ENCODE measurements at places on chromosomes 3 and 15.

DNA sequence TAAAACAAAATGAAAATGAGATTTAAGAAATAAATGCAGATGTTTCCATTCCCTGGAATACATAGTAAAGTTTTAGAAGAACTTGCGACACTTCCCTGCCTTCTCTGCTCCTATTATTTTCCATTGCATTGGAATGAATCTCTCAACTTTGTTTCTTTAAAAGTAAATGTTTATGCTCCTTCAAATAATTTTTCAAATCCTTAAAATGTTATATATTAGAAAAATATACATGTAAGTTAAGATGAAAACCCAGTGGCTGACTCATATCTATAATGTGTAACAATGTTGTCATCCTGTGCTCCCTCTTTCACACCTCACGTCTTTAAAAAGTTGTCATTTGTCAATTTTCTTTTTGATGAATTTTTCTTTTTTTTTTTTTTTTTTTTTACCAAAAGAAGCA is 3.6 kb downstream of the RBMS3 start:
- DNase-seq = no peak

DNA sequence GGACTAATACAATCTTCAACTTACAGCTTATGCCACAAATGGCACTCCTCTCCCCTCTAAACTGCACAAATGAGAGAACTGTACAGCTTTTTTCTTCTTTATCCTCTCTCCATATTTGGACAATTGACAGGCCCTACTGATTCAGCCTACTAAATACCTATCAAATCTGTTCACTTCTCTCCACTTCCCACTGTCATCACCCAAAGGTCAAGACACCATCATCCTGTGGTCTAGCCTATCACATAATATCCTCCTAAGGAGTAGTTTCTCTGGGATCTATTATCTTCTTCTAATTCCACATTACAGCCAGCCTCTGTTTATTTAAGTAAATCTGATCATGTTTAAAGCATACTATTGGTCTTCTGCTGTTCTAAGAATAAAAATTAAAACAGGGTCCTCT is 33.0 kb upstream of the SLC12A8 start:
- DNase-seq = no peak

DNA sequence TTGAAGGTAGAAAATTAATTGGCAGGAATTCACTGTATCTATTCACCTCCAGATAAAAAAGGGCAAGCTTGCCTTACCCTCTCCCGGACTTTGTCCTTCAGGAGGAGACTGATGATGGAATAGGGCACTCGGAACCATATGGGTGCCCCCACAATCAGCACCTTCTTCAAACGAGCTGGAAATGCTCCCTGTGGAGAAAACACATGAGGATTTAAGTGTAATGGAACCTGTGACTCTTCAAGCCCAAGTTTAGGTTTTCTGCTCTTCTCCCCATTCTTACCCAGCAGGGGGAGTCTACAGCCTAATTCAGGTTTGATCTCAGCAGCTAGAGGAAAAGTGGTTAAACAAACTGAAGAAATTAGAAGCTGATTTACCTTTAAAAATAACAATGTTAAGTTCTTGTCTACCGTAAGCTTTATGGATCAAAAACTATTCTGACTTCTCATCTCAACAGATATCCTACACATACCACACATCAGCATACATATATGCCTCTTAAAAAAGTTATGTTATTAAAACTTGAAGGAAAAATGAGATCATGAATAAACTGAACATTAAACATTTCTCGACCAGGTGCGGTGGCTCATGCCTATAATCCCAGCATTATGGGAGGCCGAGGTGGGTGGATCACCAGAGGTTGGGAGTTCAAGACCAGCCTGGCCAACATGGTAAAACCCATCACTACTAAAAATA is 57.5 kb upstream of the SIN3A start:
- no peak for DNase-seq

- no peak for DNase-seq
Observed at GRCh38 chr15:41688671-41689070, 28.5 kb downstream of the MGA start.

DNA sequence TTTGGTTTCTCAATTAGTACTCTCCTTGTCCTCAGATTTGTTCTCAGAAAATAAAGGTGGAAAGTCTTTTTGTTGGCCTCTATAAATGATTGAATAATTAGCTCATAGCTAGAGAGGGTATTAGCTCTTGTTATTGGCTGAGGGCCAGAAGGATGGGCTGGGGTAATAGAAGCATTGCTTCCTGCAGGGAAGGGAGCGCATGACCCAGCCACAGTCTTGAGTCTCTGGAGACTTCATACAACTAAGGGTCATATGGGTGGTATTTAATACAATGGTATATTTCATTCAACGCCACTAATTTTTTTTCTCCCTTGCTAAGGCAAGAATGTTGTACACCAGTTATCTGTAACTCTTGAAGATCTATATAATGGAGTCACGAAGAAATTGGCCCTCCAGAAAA is 8.4 kb downstream of the DNAJA4 start:
- no peak for DNase-seq

- DNase-seq = no peak
Observed at GRCh38 chr15:68430471-68431036, 1.4 kb downstream of the ITGA11 start.

GRCh38 chr3:49966233-49966942 is 26.4 kb downstream of the RBM6 start:
- no peak for DNase-seq

GRCh38 chr15:90872486-90873184 is 4.2 kb downstream of the FURIN start:
- no peak for DNase-seq

DNA sequence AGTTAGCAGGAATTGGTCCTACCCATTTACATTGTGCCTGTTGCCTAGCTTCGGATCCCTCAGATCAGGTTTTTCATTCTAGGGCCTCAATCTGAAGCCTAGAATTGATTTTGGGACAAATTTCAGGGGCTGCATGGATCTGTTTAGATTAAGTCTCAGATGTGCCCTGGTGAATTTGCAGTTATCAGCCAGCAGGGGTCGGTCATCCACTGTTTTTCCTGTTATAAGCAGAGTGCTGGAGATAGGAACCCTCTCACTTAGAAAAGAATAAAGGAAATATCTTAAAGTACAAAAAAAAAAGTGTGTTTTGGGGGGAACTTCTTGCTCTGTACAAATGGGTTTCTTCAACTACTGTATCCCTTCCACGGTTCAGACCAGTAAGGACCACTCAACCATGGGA is 212.5 kb downstream of the BCHE start:
- no peak for DNase-seq

GRCh38 chr3:9008550-9009255 is 45.4 kb upstream of the RAD18 start:
- no peak for DNase-seq

- no peak for DNase-seq
Observed at GRCh38 chr3:196219194-196219969, 3.0 kb downstream of the SLC51A start.

- no peak for DNase-seq
Observed at GRCh38 chr3:177611752-177612334, 414.6 kb upstream of the TBL1XR1 start.

- DNase-seq = no peak
Observed at GRCh38 chr3:18725668-18726407, 300.7 kb upstream of the SATB1 start.

DNA sequence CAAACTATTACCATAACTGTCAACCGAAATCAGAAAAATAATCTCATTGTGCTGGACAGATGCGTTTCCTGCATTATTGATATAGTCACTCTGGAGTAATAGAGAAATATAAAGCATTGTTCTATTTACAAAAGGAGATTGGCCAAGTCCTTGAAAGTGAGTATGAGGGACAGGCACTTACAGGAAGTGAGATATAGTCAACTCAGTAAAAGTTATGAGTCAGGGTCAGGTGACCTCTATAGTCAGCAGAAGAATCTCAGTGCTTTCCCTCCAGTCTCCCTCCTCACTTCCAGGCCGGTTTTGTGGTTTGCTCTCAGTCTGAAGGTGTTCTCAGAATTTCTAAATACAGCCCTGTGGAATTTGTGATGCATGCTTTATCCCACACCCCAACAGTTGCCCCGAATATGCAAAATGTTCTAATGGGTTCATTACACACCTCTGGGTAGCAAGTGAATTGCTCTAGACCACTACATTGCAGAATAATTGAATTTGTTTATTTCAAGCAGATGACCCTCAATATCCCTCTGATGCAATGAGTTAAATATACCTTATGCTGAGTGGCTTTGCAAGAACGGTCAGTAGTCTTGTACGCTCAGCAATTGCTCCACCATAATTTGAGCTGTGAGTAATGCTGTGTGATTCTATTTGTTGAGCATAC is 787.7 kb downstream of the MCTP2 start:
- DNase-seq = no peak

- DNase-seq = no peak
Observed at GRCh38 chr3:123335007-123335670, 113.8 kb downstream of the ADCY5 start.

DNA sequence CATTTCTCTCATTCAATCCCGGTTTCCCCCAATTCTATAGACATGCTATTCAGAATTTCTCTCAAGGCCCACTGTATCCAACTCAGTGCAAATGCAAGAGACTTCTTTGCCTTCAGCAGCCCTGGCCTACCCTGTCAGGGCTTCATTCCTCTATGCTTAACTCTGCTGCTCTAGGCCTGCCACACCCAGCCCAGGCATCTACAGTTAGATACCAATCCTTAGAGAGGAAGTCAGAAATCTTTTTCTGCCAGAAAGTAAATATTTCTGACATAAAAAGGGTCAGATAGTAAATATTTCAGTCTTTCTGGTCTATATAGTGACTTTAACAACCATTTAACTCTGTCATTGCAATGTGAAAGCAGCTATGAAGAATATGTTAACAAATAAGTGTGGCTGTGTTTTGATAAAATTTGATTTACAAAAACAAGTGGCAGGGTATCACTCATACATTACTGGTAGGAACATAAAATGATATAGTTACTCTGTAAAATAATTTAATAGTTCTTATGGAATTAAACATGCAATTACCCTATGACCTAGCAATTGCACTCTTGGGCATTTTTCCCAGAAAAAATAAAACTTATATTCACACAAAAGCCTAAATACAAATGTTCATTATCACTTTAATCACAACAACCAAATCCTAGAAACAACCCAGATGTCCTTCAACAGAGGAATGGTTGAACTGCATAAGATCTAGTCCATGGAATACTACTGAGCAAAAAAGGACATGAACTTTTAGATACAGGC is 942.0 kb downstream of the SQOR start:
- DNase-seq = no peak

- DNase-seq = no peak
Observed at GRCh38 chr3:70020906-70021660, 21.6 kb downstream of the SAMMSON start.

All from NCI-H1048 (cell line).